Dermis microvascular lymphatic vessel endothelial cell (primary cell): ENCODE measurements at places on chromosomes 1 and 21.

DNA sequence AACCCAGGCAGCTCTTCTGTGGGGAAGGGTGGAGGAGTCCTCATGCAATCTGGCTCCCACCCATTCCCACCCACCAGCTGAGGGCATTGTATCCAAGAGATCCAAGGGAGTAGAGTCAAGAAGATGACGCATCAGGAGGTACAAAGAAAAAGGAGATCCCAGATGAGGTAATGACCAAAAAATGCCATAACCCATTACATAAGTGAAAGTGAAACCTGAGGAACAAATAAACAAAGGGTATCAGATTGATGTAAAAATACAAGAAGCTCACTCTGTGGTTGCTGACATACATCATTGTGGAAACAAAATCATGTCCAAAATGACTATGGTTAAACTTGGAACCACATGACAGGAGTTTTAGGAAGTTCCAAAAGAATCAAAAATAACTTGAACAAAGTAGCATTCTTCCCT lies 42.5 kb downstream of the CCN1 start:
- no peak for DNase-seq

GRCh38 chr1:42302034-42302433 lies 33.0 kb downstream of the FOXJ3 start:
- no peak for DNase-seq

- DNase-seq, result no peak
These were observed 14.5 kb upstream of the PHLDA3 start for GRCh38 chr1:201483373-201483949.

DNA sequence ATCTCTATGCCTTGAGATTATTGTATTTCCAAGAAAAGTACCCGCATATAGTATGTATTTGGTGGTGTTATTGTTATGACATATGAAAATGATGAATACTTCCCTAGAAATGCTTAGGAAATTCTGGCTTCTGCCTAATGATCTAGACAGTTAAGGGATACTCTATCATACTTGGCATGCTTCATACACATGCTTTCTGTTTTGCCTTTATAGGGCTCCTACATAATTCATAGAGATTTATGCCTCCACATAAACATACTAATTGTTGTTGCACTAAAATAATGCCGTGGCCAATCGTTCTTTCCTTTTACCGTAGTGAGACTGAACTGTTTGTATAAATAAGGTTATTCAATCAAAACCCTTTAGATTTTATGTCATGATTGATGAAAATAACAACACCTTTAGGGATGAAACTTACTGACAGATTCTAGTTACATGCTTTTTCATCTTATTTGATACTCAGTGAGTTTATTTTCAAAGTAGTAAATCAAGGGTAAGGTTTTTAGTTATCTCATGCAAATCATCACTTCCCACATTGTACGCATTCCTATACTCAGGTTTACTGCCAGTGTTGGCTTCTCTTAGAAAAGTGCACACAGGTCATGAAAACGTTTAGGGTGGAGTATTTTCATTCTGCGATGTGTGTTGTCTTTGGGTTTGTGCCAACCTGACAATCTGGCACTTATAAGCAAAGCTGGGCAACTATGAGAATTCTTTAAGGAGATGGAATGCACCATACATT lies 40.5 kb upstream of the SCYL3 start:
- no peak for DNase-seq

- no peak for DNase-seq
These were observed 3.2 kb downstream of the EDN2 start for GRCh38 chr1:41481109-41481775.

DNA sequence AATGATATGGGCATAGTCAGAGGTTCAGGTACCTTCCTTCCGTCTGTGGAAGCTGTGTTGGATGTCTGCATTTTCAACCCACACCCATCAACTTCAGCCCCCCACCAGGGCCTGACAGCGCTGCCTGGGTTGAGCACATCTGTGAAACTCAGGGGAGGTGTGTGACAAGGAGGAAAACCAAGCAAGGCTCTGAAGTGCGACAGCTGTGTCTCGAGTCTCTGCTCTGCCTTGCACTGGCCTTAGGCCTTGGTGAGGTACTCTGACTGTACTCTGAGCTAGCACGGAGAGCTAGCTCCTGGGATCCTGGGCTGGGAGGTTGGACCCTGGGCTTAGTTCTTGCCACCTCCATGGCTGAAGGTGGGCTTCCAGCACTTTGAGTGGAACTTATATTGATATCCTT lies 9.1 kb downstream of the VANGL2 start:
- DNase-seq, result no peak

GRCh38 chr1:236623371-236624166 lies 19.3 kb upstream of the HEATR1 start:
- DNase-seq, result peak; percentile 16

DNA sequence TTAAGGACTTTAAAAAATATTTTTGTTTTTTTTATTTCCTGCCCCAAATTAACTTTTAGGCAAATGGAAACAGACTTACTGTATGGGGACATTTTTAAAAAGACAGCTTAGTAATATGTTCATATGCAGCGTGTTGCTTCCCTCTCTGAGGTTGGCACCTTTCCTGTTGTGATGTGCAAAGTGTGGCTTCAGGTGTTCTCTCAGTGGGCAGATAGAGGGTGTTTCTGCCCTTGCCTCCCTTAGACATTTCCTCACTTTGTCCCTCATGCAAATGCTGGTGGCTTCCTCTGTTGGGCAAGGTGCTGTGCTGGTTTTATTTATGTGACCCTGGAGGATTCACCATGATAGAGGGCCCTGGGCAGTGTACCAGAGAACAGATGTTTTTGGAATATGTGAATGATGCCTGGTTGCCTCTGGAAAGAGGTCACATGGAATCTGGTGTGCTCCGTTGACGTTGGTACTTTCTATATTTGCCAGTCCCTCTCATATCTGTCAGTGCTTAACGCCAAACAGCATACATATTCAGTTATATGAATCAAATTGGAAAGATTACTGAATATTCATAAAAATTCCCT lies 123.5 kb downstream of the PATJ start:
- DNase-seq, result no peak

GRCh38 chr1:240820816-240821215 lies 208.9 kb upstream of the GREM2 start:
- no peak for DNase-seq

DNA sequence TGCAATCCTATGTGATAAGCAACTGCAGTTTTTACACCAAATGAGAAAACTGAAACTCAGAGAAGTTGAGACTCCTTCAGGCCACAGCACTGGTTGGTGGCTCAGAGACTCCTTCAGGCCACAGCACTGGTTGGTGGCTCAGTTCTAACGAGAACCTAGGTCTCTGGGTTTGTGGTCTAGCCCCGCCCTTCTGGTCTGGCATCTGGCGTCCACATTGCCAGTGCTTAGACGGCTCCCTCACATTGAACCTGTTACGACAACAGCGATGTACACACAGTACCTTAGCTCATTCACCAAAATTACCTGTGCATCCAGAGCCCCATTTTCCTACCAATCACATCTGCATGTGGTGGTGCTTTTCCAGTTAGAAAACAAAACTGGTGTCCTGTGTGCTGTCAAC lies 66.1 kb downstream of the NID1 start:
- DNase-seq, result no peak

DNA sequence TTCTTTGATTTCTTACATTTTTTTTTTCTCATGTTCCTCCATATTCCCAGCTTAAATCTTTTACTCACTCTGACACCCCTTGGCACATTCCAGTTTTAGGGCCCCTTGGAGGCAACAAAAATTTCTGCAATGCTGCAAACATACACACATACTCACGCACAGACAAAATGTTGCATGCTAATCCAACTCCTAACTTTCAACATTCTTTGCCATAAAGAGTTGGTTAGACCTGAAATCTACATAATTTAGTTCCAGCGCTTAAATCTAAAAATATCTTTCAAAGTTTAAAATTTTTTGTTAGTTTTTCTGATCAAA lies 103.9 kb downstream of the PTPN14 start:
- DNase-seq, result no peak

GRCh38 chr1:224168859-224169380 lies 14.1 kb upstream of the DEGS1 start:
- DNase-seq, result peak; percentile 92

DNA sequence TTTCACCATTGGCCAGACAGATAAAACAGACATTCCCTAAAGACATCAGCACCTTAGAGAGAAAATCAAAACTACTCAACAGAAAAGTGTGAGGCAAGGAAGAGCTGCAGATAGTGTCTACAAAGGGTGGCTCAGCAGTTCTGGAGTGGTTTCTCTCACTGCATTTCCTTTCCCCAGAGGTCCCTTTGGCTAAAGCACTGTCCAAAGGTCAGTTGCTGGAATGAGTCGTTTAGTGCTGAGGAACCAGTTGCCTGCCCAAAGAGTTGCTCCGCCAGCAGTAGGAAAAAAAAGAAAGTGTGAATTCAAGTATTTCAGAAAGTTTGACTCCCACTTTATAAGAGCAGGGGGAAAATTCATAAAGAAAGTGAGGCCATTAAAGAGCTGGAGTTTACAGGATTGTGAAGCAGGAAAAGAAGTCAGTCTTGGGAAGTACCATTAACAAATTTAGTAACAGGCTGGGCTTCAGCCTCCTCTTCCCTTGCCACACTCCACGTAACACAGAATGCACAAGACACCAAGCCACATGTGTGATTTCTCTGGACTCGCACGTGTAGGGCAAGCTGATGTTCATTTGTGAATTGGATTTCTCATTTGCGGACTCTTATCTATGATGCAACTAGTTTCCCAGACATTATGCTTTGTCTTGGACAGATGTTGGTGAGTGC lies 122.2 kb downstream of the RUNX1 start:
- no peak for DNase-seq

DNA sequence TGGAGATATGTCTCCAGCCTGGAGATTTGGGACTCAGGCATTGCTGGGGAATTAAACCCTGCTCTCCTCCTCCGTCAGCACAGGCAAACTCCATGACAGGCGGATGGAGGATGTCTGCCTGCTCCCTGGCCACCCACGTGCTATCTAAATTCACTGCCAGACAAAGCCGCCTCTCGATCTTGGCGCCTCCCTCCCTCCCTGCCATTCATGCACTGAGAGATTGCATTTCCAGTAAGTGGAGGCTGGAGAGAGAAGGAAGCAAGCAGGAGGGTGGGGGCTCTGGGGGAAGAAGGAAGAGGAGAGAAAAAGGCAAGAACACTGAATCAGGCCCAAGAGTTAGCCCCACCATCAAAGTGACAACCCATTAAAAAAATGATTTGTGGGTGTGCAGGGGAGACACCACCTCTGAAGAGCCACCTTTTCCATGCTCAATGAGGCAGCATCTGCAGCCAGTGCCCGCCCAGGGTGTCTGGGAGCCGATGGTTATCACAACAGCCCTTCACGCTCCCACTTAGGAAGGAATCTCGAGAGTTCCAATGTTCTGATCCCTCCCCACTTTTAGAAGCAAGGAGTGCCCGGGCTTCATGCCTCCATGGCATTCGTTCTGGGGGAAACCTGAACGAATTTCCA lies 183.0 kb downstream of the HIVEP3 start:
- no peak for DNase-seq

DNA sequence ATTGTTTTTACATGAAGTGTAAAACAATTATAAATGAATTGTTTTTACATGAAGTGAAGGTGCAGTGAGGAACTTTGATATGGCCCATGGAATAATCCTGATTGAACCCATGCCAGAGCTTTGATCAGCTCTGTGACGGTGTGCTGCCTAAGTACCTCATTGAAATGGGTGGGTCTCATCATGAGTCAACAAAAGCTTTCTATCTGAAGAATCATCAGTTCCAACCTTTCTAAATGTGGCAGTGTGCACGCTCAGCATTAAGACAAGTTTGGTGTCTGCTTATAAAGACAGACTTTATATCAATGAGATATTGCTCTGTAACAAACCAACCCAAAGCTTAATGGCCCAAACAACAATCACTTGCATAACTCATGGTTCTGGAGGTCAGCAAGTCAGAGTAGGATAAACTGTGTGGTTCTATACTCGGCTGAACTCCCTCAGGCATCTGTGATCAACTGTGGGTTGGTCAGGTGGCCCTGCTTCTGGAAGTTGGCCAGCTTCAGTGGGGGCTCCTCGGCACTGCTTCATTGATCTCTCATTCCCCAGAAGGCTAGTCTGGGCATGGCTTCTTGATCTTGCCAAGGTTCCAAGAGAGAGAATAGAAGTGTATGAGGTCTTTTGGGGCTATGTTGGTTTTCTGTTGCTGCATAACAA lies 258.0 kb downstream of the LTN1 start:
- no peak for DNase-seq

GRCh38 chr1:46194641-46195193 lies 3.5 kb downstream of the POMGNT1 start:
- DNase-seq, result no peak

DNA sequence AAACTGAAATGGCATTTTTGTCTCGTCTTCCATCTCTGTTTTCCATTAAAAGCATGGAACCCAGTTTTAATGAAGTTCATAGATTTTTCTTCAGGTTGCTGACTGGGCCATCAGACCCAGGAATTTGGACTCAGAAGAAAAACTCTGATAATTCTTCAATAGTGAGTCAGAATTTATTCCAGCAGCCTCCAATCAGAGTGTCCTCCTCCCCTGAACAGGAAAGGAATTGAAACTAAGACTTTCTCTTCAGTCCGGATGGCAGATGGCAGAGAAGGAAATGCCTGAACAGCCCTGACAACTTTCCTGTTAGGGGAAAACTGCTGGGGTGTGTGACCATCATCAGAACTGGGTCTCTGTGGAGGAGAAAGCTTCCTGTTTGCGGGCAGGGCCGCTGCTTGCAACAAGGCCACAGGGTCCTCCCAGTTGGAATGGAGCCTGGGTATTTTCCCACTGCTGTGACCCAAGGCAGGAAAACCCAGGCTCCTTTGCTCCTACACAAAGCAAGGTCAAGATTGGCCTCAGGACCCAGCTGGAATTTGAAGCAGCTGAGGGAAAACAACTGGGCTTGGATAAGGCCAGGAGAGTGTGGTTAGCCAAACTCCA lies 20.7 kb downstream of the CD34 start:
- DNase-seq, result peak; percentile 99

DNA sequence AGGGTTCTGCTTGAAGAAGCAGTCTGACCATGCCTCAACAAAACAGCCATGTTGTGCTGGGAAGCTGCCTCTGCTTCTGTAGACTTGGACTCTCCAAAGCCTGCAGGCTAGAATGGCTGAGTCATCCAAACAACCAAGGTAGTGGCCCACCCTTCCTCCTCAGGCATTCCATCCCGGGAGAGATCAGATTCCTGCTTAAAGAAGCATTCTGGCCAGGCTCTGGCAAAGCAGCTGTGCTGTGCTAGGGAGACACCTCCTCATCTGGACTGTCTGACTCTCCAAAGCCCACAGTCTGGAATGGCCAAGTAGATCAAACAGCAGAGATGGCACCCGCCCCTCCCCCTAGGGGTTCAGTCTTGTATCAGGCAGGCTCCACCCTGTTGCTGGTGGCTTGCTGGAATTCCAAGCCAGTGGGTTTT lies 38.3 kb upstream of the F3 start:
- no peak for DNase-seq

- no peak for DNase-seq
These were observed 48.5 kb downstream of the UTP25 start for GRCh38 chr1:209876078-209876800.

- no peak for DNase-seq
These were observed 129.0 kb upstream of the KLHDC7A start for GRCh38 chr1:18351735-18352134.

GRCh38 chr1:192861860-192862259 lies 53.0 kb downstream of the RGS2 start:
- no peak for DNase-seq

- DNase-seq, result peak; percentile 25
These were observed 595 bp downstream of the EXOC8 start for GRCh38 chr1:231337043-231337471.

GRCh38 chr1:176178316-176178715 lies 28.8 kb downstream of the COP1 start:
- peak; percentile 5 for DNase-seq

GRCh38 chr1:53406551-53407235 lies 52.5 kb upstream of the DMRTB1 start:
- no peak for DNase-seq
